ENCODE measurements at places on chromosomes 13 and 19.

DNA sequence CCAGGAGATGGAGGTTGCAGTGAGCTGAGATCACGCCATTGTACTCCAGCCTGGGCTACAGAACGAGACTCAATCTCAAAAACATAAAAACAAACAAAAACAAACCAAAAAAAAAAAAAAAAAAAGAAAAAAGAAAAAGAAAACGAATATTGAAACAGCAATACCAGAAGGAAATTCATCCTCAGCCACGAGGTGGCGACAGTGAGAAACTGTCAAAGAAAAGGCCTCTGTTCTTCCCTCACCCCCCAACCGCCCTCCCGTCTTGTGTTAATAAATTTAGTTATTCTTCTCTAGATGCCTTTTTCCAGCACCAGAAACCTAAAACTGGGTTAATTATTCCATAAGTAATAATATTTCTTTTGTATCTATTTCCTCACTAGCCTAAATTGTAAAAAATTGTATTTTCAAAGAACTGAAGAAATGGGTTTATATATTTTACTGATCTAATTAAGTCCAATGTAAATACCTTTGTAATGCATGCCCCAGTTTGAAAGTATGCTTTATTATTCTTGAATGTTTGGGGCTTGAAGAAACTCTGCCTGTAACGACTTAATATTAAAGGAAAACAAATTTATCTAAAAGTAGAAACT is 38.6 kb downstream of the LIG4 start:
- DNase-seq = peak; percentile 24

DNA sequence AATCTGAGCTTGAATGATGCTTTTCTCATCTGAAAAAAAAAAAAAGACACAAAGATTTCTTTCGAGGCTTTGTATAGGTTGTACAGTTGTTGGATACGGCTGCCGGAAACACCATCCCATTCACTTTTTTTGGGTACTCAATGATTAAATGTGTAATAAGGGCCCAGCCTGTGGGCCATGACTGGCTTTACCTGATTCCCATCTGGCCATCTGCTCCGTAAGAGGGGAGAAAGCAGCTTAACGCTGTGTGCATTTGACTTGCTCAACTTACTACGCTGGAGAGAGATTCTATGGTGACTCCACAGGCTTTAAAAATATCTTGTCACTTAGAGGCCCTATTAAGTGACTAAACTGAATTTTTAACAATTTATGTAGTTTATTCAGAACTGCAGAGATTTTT is 731 bp downstream of the ZNF558 start:
- DNase-seq = no peak

DNA sequence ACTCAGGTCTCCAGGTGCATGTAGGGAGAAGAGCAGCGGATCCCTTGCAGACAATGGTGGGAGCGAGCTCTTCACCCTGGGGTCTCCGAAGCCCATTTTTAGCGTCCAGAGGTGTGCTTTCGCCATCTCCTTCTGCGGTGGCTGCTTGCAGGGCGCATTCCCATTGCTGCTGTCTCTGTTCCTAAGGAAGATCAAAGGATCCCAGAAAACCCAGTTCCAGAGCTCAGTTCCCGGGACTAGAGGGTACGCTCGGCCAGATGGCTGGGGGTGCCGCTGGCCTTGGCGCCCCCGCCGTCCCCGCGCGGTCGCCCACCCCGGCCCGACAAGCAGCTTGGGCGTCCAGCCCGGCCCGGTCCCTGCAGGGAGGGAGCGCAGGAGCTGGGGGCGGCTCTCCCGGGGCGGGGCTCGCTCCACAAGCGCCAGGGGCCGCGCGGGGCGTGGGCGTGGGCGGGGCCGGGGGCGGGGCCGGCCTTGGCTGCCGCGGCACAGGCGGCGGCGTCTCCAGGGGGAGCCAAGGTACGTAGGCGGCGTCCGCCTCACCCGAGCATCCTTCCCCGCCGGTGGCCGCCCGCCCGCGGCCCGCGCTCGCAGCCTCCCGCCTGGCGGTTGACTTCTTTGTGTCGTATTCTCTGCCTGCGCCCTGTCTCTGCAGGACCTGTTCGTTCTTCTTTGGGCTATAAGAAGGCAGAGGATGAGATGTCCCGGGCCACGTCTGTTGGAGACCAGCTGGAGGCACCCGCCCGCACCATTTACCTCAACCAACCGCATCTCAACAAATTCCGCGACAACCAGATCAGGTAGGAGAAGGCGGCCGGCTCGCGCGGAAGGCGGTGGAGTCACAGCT is 96.8 kb downstream of the ATP8A2 start:
- DNase-seq = no peak

DNA sequence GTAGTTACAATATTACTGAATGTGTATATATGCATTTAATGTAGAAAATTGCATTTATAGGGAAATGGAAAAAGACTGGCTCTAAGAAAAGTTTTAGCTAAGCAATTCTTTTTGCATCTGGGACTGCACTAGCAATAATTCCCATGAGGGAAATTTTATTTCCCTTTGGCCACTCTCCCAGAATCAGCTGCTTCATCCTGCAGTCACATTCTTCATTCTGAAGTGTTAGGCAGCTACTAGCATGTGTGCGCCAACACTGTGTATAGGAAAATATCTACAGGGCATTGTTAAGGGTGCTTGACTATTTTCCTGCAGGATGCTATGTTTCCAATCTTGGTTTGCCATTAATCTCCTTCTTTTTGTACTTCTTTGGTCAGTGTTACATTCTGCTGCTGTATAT is 312.8 kb upstream of the PCDH20 start:
- DNase-seq = peak; percentile 34

- peak; percentile 1 for DNase-seq
These were observed 28.5 kb downstream of the ZNF266 start for GRCh38 chr19:9406798-9407352.

DNA sequence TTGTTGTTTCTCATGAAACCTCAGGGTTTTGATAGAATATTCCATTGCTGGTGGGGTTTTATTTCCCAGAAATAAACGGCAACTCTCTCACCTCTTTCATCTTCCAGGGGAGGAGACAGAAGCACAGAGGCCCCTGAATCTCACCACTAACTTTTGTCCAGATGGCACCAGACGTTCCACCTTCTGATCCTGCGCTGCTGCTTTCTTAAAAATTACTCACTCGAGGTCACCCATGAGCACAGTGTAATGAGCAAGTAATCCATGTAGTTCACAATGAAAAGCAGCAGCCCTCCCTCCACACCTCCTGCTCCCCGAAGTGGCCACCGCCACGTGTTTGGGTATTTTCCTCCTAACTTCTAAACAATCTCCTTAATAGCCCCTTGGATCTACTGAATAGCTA is 51.3 kb downstream of the TEX29 start:
- DNase-seq = no peak

GRCh38 chr13:76929851-76930374 is 18.4 kb upstream of the ACOD1 start:
- no peak for DNase-seq

- DNase-seq = no peak
These were observed 36.2 kb upstream of the ATP12A start for GRCh38 chr13:24644036-24644435.

DNA sequence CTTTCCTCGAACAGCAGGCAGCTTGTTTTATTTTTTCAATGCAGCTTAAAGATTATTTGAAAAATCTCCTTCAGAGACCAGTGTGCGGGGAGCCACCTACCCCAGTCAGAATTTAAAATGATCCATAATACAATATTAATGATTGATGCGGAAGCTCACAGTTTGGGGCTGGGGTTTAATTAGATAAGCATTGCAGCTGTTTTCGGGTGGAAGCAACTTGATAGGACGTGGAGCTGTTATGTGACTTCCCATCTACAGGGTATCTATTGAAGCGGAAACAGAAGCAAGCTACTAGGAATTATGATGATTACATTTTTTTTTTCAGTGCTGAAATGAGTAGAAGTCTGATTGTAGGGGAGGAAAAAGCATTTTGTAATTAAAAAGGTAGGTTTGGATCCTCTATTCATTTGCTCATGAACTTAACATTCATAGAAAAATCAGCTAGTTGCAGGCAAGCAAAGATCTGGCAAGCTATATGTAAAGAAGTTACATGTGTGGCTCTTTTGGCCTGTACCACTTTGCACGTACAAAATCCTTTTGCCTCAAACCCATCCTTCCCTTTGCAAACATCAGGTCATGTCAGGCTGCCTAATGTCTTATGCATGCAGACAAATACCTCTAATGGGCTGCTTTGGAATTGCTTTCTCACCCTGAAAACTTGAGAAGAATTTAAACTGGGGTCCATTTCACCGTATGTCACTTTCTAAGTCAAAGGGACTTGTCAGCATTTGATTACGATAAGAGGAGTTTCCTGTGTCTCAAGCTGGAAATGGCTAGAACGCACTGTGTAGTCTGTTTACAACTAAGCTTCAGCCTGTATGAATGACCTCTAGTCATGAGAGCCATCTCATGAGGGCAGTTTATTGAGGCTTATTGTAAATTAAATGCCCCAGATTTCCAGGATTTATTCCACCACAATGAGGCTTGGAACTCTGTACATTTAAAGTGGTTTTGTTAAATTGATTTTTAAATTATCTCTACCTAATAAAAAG is 267.1 kb upstream of the TMTC4 start:
- peak; percentile 48 for DNase-seq

GRCh38 chr13:22463089-22463488 is 717.7 kb upstream of the SGCG start:
- no peak for DNase-seq

GRCh38 chr19:33805840-33806433 is 9.3 kb downstream of the KCTD15 start:
- DNase-seq = no peak

DNA sequence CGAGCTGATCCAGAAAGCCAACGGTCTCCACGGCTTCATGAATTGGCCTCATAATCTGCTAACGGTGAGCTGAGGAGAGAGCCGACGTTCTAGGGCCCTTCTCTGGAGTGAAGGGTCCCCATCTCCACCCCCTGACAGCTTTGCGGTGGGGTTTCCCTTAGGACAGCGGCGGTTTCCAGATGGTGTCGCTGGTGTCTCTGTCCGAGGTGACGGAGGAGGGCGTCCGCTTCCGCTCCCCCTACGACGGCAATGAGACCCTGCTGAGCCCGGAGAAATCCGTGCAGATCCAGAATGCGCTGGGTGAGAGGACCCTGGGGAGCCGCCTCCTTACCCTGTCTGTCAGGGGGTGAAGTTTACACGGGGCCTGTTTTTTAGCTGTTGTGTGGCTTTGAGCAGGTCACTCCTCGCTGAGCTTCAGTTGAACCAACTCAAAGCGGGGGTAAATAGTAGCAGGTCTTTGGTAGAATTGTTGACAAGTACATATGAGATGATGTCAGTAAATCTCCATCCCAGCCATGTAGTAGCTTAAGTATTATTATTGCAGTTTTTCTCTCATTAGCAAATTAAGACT is 801 bp downstream of the QTRT1 start:
- DNase-seq = no peak

- DNase-seq = no peak
These were observed 32.8 kb downstream of the COG6 start for GRCh38 chr13:39688278-39688677.

GRCh38 chr13:51112771-51113170 is 1.7 kb upstream of the C13orf42 start:
- DNase-seq = no peak

DNA sequence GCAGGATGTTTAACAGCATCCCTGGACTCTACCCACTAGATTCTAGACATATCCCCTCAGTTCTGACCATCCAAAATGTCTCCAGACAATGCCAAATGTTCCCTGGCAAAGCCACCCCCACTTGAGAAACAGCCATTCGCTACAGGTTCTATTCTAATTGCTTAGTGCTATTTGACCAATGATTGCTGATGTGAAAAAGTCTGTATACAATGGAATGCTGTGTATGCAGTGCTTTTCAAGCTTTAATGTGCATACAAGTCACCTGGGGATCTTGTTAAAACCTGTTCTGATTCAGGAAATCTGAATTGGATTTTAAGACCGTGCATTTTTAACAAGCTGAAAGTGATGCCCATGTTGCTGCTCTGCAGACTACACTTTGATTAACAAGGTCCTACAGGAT is 331.8 kb upstream of the KLF12 start:
- DNase-seq = no peak

DNA sequence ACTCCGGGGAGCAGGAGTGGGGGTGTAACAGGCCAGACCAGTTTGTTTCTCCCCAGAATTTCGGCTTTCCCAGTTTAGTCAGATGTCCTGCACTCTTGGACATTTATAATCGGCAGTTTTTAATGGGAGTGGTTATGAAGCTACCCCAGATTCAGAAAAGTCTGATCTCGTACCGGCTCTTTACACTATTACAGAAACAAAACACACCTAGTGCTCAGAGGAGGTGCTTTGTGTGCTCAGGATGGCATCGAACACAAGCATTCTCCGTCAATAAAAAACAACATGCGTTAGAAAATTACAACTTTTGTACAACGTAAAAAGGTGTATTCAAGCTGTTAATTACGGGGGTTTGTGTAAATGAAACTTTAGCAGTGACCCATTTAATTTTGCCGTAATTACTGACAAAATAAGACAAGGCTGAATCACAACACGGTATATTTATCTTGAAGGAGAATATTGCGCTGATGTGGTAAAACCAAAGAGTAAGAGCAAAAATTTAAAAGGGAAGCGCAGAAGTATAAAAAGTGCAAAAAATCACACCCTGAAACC is 6.6 kb upstream of the SOX1 start:
- no peak for DNase-seq

DNA sequence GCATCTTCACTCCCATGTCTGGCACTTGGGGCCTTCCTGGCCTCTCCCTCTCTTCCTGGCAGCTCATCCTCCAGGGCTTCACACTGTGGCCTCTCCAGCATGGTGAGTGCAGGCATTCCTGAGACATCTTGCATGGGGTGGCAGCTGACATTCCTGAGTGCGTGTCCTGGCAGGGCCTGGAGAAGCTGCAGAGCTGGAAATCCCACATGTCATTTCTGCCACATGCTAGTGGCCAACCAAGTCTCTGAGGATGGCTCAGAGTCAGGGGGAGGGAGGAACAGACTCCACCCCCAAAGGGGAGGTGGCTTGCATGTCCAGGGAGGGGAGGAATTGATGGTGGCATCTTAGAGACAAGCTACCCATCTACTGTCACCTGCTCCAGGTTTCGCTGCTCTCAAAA is 41.6 kb upstream of the AMER2 start:
- DNase-seq = no peak

DNA sequence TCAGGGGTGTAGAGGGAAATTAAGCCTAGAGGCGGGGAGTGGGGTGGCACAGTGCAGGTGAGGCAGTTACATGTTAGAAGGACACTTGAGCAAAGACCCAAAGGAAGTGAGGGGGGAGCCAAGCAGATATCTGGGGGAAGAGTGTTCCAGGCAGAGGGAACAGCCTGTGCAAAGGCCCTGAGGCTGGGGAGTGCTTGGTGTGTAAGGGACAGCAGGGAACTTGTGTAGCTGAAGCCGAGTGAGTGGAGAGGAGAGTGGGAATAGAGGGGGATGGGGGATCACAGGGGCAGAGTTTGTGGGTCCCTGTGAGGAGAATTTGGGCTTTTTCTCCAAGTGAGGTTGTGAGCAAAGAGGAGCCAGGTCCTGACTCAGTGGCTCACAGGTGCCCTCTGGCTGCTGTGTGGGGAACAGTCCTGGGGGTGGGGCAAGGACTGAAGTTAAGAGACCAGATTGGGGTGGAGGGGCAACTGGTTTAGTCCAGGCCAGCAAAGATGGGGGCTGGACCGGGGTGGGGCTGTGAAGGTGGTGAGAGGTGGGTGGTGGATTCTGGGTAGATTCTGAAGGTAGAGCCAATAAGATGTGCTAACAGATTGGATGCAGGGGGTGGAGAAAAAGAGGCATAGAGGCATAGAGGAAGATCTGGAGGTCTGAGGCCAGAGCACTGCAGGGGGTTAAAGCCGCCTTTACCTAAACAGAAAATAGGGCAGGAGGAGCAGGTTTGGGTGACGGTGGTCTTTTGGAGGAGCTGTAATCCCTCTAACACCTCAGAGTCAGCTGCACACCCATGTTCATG is 75.3 kb downstream of the CACNA1A start:
- peak; percentile 15 for DNase-seq
